Stimulated activated memory B cell treated with anti-CD40 and anti-IgM and Interleukin-4, amounts not matched to agents 10 μg/mL and 1 μg/mL and 100 μg/mL, for 72 hours (primary cell): ENCODE measurements at places on chromosomes 1 and 21.

GRCh38 chr1:204172404-204173029 is 6.4 kb upstream of the REN start:
- ATAC-seq, result no peak

- ATAC-seq, result no peak
These were observed 255.5 kb upstream of the LRRC7 start for GRCh38 chr1:69312055-69312732.

- ATAC-seq, result no peak
These were observed 73.4 kb upstream of the SYT6 start for GRCh38 chr1:114227059-114227458.

DNA sequence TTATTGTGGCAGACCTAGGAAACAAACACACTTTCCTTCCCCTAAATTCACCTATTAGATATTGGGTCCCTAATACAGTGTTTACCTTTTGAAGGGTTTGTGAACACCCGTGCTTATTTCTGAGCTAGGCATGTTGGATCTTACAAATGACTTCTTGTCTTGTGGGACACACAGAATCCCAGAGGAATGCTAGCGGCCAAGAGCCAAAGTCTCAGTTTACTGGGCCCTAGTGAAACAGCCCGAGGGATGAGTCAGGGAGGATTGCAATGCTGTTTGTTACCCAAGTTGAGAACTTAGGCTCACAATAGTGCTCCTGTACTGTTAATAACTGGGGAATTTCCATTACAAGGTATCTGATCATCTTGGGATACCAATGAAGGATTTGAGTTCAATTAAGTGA is 100.1 kb upstream of the AKT3 start:
- ATAC-seq, result no peak

DNA sequence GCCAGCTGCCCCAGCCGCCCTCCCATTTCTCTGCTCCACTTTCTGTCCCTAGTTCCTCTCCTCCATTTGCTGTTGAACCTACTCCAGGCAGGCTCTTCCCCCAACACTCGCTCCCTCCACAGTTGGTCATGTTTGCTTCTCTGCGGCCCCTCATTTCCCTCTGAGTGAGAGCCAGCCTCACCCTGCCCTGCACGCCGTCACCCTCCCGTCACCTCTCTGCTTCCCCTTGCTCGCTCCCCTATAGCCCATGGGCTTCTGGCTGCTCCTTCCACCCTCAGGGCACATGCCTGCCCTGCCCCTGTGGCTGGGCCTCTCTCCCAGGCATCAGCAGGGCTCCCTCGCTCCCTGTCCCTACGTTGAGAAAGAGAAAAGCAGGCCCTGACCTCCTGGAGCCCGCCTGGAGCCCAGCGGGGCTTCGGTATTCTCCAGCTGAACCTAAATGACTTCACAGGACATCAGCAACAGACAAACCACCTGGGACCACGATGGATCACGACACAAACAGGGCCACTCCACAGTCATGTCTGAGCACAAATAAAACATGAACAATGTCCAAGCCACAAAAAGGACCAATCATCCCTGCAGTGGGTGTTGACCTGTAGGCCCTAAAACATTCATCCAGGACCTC is 13.3 kb upstream of the THEMIS2 start:
- ATAC-seq, result no peak

GRCh38 chr21:16536140-16536539 is 806.4 kb downstream of the USP25 start:
- ATAC-seq, result no peak

- ATAC-seq, result no peak
These were observed 28.6 kb upstream of the PLEKHG5 start for GRCh38 chr1:6519935-6520671.

- no peak for ATAC-seq
These were observed 33.9 kb downstream of the ETS2 start for GRCh38 chr21:38839328-38840286.

- peak; percentile 3 for ATAC-seq
These were observed 877 bp downstream of the IRF2BP2 start for GRCh38 chr1:234608911-234609690.

GRCh38 chr1:205496661-205497060 is 7.8 kb upstream of the CDK18 start:
- ATAC-seq, result no peak

DNA sequence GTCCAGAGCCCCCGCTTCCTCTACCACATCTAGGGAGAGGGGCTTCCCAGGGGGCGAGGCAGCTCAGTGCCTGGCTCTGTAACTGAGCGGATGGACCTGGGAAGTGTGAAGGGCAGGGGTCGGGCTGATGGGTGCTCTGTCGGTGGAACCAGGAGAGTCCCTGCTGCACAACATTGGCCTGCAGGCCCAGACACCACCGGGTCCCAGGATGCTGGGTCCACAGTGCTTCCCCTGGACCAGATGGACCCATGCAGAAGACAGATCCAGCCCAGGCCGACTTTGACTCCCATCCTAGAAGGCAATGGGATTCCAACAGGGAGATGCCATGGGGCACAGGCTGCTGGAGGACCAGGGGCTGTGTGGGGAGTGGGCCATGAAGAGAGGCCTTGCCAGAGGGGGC is 212.9 kb downstream of the GRIK3 start:
- no peak for ATAC-seq

DNA sequence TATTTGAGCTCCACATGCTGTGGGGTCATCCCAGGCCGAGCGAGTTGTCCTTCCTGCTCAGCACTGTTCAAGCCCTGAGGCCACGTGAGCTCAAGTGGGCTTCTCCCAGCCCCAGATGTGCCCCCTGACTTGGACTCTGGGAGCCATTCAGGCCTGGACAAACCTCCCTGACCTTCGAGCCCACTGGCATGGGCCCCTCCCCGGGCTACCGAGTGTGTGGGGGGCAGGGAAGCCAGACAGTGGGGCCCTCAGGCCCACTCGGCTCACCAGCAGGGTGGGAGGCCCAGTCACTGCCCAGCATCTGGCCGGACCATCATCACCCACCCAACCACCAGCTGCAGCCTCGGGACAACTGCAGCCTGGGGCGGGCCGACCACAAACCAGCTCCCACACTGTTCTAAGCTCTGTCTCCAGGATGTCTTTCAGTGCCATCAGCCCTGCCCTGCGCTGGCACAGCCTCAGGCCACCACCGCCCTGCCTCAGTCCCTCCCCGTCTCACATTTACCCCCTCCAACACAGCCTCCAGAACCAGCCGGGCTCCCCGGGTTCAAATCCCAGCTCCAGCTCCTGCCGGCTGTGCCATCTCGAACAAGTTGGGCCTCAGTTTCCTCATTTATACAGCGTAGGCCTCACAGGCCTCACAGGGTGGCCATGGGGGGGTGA is 20.9 kb upstream of the PLEKHG5 start:
- no peak for ATAC-seq

GRCh38 chr1:162904579-162904978 is 43.6 kb upstream of the CCDC190 start:
- ATAC-seq, result no peak

DNA sequence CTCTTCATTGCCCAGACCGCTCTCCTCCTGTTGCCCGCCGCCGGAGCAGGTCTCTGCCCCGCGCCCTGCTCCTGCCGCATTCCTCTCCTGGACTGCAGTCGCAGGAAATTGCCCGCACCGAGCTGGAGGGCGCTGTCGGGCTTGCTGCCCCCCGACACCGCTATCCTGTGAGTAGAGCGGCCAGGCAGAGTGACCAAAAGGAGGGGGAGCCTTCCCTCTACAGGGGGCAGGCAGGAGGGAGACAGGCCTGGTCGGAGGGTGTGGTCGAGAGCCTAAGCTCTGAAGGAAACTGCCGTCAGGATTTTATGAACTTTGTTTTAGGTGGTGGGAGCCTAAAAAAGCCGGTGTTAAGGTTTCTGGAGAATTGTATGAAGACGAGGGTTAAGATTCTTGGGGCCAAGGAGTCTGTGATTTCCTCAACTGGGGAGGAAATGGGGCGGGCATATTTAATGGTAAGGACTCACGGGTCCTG is 517 bp downstream of the LRIG2 start:
- peak; percentile 7 for ATAC-seq

DNA sequence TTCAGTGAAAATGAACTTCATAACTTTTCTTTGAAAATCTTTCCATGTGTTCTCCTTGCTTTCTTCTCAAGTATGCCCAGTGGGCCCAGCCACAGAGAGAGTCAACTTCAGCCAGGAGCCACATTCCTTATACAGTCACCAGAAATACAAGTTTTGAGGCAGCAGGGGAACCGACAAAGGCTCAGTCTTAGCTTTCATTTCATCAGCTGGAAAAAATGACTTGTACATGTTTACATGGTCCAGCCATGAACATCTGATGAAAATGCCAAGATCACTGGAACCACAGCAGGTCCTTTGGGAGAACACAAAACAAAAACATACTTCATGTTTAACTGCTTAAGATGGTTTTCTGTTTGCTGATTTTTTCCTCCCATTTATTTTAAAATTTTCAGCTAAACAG is 72.5 kb downstream of the SYDE2 start:
- no peak for ATAC-seq

GRCh38 chr1:67732750-67733151 is 47.8 kb downstream of the GADD45A start:
- no peak for ATAC-seq

GRCh38 chr21:44413566-44414290 is 41.6 kb upstream of the LRRC3 start:
- no peak for ATAC-seq

DNA sequence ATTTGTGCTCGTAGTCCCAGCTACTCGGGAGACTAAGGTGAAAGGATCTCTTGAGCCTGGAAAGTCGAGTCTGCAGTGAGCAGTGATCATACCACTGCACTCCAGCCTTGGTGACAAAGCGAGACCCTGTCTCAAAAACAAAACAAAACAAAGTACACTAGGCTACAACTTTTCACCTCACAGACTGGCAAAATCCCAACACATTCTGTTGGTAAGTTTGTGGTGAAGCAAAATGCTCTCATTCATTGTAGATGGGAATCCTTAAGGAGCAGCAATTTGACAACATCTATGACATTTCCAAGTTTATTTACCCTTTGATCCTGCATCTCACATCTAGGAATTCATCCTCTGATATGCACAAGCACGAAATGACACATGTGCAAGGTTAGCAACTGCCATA is 20.2 kb upstream of the SLC1A7 start:
- ATAC-seq, result no peak

GRCh38 chr1:151134991-151135390 is 11.4 kb downstream of the SEMA6C start:
- ATAC-seq, result no peak

DNA sequence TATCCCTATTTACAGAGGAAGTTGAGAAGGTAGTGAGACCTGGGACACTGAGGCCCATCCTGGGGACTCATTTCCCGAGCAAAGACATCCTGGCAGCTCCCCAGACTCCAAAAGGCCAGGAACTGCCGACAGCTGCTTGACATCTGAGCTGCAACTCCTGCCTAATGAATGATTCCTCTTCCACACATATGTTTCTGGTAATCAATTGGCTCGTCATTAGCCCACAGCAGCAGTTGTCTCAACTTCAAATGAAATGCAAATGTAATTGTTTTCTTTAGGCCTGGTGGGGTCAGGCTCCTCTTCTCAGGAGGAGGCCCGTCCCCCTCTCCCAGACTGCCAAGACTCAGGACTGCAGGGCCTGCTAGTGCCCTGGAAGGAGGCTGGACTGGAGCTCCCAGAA is 61.8 kb upstream of the DISP3 start:
- no peak for ATAC-seq

GRCh38 chr1:158037866-158038359 is 44.5 kb downstream of the KIRREL1 start:
- no peak for ATAC-seq

DNA sequence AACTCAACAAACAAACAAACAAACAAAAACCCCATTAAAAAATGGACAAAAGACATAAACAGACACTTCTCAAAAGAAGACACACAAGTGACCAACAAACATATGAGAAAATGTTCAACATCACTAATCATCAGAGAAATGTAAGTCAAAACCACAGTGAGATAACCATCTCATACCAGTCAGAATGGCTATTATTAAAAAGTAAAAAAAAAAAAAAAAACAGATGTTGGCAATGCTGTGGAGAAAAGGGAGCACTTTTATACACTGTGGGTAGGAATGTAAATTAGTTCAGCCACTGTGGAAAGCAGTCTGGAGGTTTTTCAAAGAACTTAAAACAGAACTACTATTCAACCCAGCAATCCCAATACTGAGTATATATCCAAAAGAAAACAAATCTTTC is 94.7 kb downstream of the PLPP3 start:
- ATAC-seq, result no peak

DNA sequence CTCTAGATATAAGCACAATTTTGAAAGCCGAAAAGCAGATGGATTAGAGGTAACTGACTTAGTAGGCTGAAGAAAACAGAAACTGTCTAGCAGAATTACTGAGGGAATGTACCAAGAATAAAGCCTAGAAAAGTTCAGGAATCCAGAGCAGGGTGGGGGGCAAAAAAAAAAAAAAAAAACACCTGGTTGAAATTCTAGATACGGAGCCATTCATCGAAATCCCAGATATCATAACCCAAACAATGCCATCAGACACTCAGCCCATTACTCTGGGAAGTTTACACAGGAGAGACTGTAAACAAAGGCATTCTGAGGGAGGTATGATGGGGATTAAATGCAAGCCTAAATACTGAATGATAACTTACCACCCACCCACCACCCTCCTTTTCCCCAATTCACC is 45.6 kb downstream of the ENAH start:
- ATAC-seq, result no peak

DNA sequence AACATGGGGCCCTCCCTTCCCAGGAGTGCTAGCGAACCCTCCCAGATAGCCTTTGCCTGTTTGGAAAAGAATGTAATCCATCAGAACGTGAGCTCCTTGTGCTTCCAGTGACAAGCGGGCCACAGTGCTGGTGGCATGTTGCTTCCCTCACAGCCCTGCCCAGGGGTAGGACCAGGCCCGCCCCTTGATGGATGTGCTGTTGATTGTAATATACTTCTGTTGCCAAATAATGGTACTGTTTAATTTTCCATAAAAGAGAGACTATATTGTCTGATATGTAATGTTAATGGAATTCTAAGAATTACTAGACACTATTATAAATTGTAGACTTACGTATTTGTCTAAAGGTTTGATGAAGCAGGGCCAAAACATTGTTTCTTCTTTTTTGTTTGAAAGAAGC is 16.4 kb downstream of the ATP5PO start:
- no peak for ATAC-seq

- ATAC-seq, result no peak
These were observed 57.9 kb upstream of the ENAH start for GRCh38 chr1:225710804-225711203.

DNA sequence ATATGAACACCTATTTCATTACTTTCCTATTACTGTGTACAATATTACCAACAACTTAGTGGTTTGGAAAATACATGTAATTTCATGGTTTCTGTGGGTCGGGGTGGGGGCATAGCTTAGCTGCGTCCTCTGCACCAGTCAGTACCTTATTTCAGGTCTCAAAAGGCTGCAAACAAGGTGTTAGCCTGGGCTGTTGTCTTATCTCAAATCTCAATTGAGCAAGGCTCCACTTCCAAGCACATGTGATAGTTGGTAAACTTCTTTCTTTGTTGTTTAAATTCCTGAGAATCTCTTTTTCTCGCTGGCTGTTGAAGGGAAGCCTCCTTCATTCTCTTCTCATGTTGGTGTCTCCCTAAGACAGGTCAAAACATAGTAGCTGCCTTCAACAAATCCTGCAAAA is 485.4 kb downstream of the AMY1C start:
- no peak for ATAC-seq

GRCh38 chr1:87194856-87195255 is 133.8 kb upstream of the LMO4 start:
- ATAC-seq, result no peak

- ATAC-seq, result no peak
These were observed 174.8 kb upstream of the SYT6 start for GRCh38 chr1:114328361-114328904.
